DMS79 (cell line): ENCODE measurements at places on chromosomes 6 and 20.

DNA sequence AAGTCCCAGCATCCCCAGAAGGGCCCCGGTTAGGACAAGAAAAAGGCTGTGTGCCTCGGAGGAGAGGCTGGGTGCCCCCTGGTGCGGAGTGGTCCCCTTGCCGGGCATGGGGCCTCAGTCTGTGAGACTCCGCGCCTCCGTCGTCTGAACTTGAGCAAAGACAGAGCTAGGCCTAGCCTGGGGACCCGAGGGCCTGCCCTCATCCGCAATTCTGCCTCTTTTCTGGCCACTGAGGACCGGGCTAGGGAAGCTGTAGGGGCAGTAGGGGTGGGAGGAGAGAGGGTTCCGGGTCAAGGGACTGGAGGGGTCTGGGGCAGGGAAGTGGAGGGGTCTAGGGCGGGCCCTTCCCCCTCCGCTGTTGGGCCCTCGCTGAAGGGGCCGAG lies 550 bp upstream of the HSPA12B start:
- DNase-seq, result no peak

- no peak for DNase-seq
These were observed 20.1 kb downstream of the SRC start for GRCh38 chr20:37365760-37366638.

GRCh38 chr20:51554538-51555165 lies 12.1 kb upstream of the NFATC2 start:
- no peak for DNase-seq

- no peak for DNase-seq
These were observed 36.4 kb downstream of the ELOVL5 start for GRCh38 chr6:53312355-53312754.
